ENCODE measurements at places on chromosomes 2 and 18. TPM values are rescaled to one million over a fixed set of nuclear protein-coding genes. Genes with fewer than 3 reads are reported as not detected.

DNA sequence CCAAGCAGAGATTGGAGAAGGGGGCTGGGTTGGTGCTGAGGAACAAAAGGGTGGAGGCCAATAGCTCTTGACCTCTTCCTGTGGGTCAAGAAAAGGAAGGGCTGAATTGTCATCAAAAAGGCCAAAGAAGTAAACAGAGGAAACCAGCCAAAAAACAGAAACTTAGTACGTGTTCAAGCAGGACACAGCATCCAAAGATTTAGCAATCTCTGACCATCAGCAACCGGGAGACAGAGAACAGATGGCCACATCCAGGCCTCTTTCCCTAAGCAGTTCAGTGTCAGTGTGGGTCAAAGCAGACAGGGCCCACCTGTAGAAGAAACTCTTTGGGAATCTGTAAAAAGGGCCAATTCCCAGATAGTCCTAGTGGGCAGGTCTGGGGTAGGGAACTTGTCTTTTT, 2.9 kb downstream of the DNPEP start:
- DNase-seq: no peak

DNA sequence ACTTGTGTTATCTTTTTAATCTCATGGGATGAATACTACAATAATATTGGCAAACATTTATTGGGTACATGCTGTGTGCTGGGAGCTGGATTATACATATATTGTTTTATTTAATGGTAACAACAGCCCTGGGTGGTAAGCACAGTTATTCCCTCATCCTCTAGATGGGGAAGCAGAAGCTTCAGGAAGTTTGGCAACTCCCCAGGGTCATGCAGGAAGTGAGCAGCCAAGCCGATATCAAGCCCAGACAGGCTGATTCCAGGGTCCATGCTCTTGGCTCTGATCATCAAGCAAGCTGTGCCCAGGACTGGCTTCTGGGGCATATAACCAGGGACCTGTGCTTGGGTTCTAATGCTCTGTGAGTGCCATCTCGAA, 155.8 kb downstream of the ZNF516 start:
- no peak for DNase-seq

- no peak for DNase-seq
Measured at GRCh38 chr2:118774458-118775133, 72.9 kb downstream of the EN1 start.

DNA sequence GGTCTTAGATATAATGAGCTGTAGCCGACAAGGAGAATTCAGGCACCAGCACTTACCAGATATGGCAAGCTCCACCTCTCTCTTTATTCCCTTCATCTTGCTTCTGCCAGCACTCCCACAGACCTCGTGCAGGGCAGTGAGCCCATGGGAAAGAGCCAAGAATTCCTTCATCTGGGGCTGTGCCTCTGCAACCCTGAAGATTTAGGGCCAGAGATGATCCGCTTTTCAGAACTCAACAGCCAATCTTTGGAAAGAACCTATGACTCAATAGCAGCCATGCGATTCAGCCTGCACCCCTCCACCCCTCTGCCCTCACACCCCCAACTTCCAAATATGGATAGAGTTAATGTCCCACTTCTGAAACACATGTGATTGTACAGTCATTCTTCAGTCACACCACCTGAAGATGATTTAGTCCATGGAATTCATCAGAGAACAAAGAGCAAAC, 533.7 kb upstream of the TNP1 start:
- peak; percentile 79 for DNase-seq

Gene MYO1B
- total RNA-seq: 20.8 TPM

DNA sequence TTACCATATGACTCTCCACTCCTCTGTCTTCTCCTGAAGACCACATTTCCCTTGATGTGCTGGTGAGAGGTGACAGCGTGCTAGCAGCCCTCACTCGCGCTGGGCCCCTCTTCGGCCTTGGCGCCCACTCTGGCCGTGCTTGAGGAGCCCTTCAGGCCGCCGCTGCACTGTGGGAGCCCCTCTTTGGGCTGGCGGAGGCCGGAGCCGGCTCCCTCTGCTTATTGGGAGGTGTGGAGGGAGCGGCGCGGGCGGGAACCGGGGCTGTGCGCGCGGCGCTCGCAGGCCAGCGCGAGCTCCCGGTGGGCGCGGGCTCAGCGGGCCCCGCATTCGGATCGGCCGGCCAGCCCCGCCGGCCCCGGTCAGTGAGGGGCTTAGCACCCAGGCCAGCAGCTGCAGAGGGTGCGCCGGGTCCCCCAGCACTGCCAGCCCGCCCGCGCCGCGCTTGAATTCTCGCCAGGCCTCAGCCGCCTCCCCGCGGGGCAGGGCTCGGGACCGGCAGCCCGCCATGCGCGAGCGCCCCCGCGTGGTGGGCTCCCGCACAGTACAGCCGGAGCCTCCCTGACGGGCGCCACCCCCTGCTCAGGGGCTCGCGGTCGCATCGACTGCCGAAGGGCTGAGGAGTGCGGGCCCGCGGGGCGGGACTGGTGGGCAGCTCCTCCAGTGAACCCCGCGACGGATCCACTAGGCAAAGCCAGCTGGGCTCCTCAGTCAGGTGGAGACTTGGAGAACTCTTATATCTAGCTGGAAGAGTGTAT, 246.6 kb upstream of the REG3G start:
- no peak for DNase-seq

- DNase-seq: no peak
Measured at GRCh38 chr2:68653538-68653982, 10.2 kb downstream of the PROKR1 start.

DNA sequence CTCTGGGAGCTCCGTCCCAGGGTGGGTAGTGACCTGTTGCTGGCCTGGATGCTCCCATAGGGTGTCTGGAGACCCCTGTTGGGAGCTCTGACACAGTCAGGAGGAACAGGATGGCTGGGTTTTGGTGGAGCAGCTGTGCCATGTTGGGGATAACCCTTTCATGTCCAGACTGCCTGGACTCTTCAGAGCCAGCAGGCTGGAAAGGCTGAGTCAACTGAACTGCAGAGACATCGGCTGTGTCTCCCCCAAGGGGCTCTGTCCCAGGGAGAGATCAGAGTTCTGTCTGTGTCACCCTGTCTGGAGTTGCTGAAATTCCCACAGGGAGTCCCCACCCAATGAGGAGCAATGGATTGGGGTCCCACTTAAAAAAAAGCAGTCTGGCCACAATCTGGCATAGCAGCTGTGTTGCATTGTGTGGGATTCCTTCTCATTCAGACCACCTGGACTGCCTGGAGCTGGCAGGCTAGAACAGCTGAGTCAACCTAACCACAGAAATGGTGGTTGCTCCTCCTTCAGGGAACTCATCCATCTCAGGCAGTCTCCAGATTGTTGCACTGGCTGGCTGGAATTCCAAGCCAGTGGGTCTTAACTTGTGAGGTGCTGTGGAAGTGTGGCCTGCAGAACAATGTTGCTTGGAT, 37.2 kb downstream of the AGPS start:
- DNase-seq: no peak

- DNase-seq: no peak
Measured at GRCh38 chr18:75635096-75635495, 207.6 kb upstream of the SMIM21 start.

Gene OXER1
- total RNA-seq: 0.94 TPM

DNA sequence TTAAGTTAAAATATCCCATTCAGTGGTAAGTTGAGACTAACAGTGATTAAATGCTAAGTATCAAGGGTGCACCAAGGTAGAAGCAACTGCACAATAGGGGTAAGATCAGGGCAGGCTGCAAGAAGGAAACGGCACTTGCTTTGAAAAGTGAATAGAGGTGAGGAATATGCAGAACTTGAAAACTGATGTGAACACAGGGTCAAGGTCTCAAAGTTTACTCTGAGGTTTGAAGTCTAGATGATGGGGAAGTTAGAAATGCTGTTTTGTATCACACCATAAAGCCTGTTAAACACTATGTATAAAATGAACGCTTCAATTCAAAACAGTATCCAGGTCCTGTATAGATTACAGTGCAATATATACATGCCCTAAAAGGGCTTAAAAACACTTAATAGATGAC, 50.8 kb downstream of the GRB14 start:
- no peak for DNase-seq

GRCh38 chr2:231396058-231396821, 730 bp downstream of the B3GNT7 start:
- no peak for DNase-seq

DNA sequence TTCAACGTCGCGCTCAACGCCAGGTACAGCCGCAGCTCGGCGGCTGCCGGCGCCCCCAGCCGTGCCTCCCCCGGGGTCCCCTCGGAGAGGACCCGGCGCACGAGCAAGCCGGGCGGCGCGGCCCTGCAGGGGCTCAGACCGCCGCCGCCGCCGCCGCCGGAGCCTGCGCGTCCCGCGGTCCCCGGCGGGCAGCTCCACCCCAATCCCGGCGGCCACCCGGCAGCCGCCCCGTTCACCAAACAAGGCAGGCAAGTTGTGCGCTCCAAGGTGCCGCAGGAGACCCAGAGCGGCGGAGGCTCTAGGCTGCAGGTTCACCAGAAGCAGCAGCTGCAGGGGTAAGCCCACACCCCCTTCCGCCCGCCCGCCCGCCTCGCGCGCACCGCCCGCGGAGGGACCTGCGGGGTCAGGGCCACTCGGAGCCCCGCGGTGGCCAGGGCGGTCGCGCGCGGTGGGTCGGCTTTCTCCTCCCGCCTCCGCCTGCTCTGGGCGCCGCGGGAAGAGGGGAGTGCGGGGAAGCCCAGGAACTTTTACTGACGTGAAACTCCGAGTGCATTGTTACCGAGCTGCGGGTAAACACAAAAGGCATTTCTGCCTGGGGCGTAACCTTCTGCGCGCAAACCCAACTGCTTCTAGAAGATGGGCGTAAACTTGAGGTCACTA, 861 bp downstream of the LTBP1 start:
- no peak for DNase-seq

GRCh38 chr2:145593991-145594614, 1074.2 kb upstream of the ZEB2 start:
- DNase-seq: no peak

- no peak for DNase-seq
Measured at GRCh38 chr2:75025633-75026380, 67.4 kb downstream of the POLE4 start.

Gene IL1F10
- total RNA-seq: not detected

GRCh38 chr18:49565612-49566011, 3.8 kb downstream of the LIPG start:
- no peak for DNase-seq

Gene GALNT14
- 0.48 TPM for total RNA-seq

DNA sequence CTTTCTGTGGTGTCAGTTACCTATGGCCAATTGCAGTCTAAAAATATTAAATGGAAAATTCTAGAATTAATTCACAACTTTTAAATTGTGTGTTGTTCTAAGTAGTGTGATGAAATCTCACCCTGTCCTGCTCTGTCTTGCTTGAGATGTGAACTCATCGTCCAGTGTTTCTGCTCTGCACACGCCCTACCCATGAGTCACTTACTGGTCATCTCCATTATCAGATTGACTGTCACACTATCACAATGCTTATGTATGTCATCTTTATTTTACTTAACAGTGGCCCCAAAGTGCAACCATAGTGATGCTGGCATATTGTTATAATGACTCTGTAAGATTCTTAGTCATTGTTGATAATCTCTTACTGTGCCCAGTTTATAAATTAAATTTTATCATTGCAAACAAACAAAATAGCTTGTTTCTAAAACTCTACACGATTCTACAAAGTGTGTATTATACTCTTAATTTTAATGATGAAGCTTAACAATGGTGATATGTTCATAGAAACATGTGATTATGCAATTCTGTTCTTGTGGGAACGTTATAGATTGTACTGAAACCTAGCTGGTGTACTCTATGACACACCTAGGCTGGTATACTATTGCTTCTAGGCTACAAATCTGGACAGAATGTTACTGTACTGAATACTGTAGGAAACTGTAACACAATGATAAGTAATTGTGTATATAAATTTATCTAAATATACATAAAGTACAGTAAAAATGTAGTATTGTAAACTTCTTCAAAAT, 1086.8 kb upstream of the PIK3C3 start:
- no peak for DNase-seq

Gene SOX11
- total RNA-seq: 2.8 TPM

- DNase-seq: no peak
Measured at GRCh38 chr2:9382604-9383235, 40.6 kb downstream of the ITGB1BP1 start.

DNA sequence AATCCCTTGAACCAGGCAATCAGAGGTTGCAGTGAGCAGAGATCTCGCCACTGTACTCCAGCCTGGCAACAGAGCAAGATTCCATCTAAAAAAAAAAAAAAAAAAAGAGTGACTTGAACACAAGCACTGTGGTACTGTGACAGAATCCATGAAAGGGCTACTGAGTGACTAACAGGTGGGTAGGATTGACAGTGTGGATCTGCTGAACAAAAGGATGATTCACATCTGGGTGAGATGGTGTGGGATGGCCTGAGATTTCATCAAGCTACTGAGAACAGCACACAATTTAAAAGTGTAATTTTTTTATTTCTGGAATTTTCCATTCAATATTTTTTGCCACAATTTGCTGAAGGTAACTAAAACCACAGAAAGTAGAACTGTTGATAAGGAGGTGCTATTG, 13.3 kb upstream of the SP3 start:
- DNase-seq: no peak

DNA sequence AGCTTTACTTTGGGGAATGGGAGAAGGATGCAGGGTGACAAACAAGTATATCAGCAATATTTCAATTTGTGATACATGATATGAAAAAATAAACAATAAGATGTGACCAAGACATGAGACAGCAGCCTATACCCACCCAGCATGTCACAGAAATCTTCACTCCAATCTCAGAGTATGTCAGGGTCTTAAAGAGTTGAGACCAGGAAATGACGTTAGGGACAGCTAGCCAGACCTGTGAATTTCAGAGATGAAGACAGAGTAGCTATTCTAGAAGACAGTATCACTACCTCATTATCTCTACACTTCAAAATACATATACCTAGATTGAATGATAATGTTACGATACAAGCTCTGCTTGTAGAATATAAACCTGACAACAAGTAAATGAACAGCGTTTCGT, 282.8 kb downstream of the ZEB2 start:
- no peak for DNase-seq

- DNase-seq: no peak
Measured at GRCh38 chr2:12296915-12297314, 419.8 kb upstream of the TRIB2 start.

DNA sequence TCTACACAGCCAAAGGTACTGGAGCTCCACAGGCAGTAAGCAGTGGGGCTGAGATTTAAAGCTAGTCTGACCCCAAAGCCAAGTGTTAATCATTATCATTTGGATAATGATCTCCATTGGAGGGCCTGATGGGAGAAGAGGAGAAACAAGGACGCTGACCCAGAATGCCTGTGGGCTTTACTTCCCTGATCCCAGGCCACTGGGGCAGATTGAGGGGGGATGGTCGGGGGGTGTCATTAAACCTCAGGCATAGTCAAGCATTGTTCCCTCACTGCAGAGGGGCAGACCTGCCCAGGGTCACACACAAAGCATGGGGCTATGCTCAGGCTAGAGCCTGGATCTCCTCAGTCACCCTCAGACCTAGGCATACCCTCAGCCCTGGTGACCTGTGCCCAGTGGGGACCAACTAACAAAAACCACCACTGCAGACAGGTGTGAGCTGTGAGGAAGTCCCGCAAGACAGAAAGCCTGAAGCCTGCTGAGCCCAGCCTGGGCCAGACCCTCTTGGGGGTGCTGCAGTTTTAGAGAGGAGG, 53.4 kb downstream of the SDC1 start:
- DNase-seq: no peak

All from cardiac septum (tissue), 1 donor.